T-helper 22 cell (primary cell): ENCODE measurements at places on chromosomes 6 and 20.

GRCh38 chr6:29828471-29828797 is 809 bp downstream of the HLA-G start:
- DNase-seq: no peak

GRCh38 chr6:56549014-56549413 is 93.7 kb downstream of the DST start:
- no peak for DNase-seq

GRCh38 chr6:127971945-127972391 is 71.1 kb upstream of the THEMIS start:
- DNase-seq: peak; percentile 47

- DNase-seq: no peak
These were observed 3.9 kb upstream of the FAM83C start for GRCh38 chr20:35296101-35296554.
